ENCODE measurements at places on chromosomes 2 and 18.

DNA sequence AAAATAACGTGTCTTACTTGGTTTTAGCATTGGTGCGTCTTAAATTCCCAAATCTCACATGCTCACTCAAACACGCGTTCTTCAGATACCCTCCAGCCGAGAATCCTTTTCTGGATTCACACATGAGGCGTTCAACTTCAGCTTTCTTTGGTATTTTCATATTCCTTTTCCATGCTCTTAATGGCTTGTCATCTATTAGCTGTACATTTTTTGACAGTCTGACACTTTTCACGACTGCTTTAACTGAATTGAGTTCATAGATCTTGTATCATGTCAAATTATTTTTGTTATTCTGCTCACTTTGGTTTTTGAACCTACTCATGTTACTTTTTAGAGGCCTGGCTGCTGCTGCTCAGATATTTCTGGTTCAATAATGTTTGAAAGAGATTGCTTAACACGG, 59.0 kb downstream of the INPP5D start:
- no peak for DNase-seq

DNA sequence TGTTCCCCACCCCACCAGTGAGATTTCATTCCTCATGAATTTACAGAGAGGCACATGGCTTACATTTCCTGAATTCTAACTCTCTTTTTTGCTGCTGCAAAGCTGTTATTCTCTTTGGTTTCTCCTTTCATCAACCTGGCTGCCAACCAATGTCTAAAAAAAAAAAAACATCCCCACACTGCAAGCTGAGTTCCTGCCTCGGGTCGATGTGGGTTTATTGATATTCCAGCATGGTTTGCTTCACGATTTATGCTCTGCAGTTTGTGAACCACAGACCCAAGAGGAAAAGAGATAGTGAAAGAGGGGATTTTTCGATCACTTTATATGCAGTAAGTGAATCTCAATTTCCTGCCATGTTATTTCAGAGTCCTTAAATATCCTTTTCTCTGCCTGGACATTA, 363.6 kb downstream of the LPIN1 start:
- DNase-seq, result no peak

DNA sequence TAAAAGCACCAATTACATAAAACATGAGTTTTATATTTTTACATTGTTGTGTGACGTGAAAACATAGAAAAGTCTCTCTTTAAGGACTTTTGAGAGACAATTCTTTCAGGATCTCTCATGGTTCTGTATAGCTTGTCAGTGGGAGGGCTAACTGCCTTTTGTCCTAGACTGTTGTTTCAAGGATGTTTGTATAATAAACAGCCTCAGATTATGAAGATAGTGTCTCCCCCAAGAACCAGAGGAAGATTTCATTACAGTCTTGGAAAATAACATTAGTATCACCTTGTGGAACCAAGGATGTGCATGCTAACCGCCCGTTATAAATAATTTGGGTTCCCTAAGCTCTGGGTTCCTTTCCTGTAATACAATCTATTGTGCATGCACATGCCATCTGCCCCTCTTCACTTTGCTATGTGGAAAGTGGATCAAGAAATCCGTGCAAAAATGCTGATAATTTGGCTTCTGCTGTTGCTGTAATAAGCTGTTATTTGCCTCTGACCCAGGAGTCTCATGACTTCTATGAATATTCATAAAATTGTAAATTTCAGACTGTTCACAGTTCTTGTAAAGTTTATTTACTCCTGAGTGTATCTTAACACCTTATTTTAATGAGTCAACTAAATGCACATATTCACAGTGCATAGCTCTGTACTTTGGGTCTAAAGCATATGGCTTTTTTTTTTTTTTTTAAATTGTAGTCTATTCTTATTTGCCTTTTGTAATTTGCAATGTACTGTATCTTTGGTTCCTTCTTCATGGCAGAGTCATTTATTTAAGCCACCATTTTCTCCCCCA, 265.5 kb downstream of the PTH2R start:
- DNase-seq, result no peak

DNA sequence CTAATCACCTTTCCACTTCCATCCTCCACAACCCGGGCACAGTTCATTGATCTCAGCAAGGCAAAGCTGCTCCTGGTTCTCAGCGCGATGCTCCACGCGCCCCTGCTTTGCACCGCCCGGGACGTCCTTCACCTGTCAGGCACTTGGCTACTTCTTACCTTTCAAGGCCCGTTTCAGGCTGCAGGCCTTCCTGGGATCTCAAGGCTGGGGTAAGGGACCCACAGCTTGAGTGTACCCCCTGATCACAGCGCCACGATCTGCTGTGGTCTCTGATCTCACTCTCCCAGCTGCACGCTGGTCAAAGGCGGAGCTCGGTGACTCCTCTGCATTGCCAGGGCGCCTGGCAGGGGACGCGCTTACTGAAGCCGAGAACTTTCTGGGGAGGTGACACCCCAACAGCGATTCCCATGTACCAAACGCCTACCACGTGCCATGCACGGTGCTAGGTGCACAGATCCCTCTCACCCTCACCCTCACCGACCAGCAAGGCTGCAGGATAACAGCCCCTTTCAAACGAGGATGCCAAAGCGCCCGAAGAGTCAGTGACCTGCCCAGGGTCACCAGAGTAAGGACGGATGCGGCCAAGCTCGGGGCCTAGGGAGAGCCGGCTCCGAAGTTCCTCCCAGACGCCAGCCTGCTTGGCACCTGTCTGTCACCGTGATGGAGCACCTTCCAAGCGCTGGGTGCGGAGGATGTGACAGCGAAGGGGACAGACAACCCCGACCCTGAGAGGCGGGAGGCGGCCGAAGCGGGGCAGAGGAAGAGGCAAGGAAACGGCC, 818 bp downstream of the ITGB1BP1 start:
- DNase-seq, result peak; percentile 12

- DNase-seq, result no peak
Observed at GRCh38 chr2:240886678-240887609, 9.0 kb downstream of the MAB21L4 start.

GRCh38 chr2:10171006-10171800, 48.7 kb downstream of the RRM2 start:
- no peak for DNase-seq

- DNase-seq, result no peak
Observed at GRCh38 chr18:31015715-31016434, 26.7 kb downstream of the DSC3 start.

DNA sequence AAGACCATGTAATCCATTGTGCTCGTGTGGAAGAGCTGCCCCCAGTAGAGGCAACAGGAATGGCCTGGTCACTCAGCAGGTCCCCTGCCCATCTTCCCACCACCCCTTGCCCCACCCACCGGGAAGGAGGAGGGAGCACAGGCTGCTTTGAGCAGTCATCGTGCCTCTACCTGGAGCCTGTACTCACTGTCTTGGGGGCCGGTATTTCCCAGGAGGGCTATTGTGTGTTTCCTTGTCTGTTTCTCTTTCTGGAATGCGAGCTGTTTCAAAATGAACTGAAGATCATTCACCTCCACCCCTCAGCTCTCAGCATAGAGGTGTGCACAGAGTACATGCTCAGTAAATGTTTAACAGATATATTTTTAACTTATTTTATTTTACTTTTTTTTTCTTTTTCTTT, 7.7 kb upstream of the AMMECR1L start:
- no peak for DNase-seq

GRCh38 chr2:232957657-232958090, 55.4 kb downstream of the NGEF start:
- DNase-seq, result no peak

- no peak for DNase-seq
Observed at GRCh38 chr2:38427936-38428335, 50.9 kb upstream of the ATL2 start.

GRCh38 chr2:29068513-29068912, 5.8 kb downstream of the PCARE start:
- no peak for DNase-seq

DNA sequence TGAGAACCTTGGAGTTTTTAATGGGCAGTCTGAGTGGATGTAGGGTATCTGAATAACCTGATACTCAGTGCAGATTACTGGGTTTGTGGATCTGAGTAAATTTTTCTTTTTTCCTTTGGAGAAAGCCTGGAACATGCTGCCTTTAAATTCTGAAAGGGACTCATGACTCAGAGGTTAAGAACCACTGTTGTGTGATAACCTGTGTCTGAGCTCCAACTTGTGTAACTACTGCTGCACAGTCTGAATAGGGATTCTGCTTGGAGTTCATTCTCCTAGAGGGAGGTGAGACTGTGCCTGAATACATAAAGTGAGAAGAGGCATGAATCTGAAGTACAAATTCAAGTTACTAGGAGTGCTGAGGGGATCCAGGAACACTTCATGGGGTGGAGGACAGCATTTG, 36.2 kb downstream of the KDM3A start:
- DNase-seq, result no peak

- DNase-seq, result no peak
Observed at GRCh38 chr18:6096730-6097129, 201.4 kb upstream of the TMEM200C start.

DNA sequence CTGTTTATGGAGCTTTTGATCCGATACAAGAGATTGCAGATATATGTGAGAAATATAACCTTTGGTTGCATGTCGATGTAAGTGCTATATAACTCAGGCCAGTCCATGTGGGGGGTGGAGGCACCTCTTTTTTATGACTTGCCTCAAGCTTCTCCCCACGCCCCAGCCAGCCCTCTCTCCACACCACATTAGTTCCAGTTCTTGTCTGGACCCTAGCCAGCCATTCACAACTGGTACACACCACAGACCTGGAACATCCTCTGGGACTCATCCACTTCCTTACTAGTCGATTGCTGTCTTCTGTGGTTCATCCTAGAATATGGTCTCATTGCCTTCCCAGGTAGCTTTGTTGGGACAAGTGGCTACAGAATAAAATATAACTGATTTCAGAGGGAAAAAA, 31.0 kb downstream of the GAD1 start:
- no peak for DNase-seq

GRCh38 chr2:136448986-136449780, 316.2 kb upstream of the THSD7B start:
- no peak for DNase-seq

DNA sequence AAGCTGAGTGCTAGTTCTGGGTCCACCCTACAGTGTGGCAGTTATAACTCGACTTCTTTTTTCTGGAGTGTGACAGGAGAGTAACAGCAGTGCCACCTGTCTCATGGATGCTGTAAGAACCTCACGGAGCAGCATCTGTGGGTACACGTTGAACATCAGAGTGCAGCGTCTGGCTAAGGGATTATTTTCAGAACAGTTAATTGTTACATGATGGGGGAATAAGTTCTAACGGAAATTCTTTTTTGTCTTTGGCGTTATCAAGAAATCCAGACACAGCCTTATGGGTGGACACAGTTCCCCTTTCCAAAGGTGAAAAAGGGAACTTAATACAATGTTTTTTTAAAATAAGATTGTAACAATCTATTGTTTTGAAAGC, 28.3 kb upstream of the TOGARAM2 start:
- no peak for DNase-seq

GRCh38 chr2:9599430-9599829, 31.4 kb downstream of the YWHAQ start:
- DNase-seq, result no peak

GRCh38 chr2:69917852-69918251, 2.9 kb downstream of the MXD1 start:
- DNase-seq, result no peak

DNA sequence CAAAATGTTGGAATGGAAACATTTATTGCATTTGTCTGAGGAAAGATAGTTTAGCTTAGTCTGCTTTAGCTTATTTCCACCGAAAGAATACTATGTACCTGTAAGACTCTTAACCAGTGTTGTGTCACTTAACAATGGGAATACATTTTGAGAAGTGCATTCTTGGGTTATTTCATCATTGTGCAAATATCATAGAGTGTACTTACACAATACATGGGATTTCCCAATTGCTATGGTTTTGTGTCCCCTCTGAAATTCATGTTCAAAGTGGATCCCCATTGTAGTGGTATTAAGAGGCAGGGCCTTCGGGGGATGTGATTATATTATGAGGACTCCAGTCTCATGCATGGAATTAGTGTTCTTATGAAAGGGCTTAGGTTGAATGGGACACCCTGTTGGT, 249.4 kb upstream of the UBE2E3 start:
- no peak for DNase-seq

- no peak for DNase-seq
Observed at GRCh38 chr2:20106746-20107145, 55.3 kb upstream of the LAPTM4A start.

DNA sequence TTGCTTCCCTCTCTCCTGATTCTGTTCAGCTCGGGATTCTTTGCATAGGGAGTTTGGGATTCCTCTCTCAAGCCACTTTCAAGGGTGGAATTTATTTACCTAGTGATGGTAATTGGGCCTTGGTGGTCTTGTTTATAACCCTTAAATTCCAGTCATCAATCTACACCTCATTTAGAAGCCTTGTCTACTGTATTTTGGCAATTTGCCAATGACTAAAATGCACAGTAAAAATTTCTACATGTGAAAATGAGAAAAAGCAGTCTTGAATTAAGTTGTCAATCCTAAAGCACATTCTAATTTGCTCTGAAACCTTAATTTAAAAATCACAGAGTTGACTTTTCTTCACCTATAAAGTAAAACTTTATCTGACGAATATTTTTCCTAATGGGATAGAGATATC, 749.2 kb upstream of the CRIM1 start:
- DNase-seq, result no peak

DNA sequence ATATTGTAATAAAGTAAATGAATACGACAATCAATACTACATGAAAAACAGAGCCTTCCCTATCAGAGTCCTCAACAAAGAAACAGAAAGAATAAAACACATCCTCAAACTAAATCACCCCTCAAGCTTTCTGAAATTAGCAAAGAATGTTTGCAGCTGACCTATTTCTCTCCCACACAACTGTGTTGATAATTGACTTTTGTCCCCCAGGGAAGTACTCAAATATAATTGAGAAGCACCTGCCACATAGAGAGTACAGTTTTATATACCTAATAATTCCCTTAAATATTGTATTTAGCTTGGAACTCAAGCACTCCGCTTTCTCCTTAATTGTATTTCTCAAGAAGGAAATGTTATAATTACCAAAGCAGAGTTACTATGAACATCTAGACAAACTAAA, 12.6 kb downstream of the CACNB4 start:
- DNase-seq, result no peak

- DNase-seq, result no peak
Observed at GRCh38 chr18:8351161-8351560, 258.1 kb upstream of the RAB12 start.

DNA sequence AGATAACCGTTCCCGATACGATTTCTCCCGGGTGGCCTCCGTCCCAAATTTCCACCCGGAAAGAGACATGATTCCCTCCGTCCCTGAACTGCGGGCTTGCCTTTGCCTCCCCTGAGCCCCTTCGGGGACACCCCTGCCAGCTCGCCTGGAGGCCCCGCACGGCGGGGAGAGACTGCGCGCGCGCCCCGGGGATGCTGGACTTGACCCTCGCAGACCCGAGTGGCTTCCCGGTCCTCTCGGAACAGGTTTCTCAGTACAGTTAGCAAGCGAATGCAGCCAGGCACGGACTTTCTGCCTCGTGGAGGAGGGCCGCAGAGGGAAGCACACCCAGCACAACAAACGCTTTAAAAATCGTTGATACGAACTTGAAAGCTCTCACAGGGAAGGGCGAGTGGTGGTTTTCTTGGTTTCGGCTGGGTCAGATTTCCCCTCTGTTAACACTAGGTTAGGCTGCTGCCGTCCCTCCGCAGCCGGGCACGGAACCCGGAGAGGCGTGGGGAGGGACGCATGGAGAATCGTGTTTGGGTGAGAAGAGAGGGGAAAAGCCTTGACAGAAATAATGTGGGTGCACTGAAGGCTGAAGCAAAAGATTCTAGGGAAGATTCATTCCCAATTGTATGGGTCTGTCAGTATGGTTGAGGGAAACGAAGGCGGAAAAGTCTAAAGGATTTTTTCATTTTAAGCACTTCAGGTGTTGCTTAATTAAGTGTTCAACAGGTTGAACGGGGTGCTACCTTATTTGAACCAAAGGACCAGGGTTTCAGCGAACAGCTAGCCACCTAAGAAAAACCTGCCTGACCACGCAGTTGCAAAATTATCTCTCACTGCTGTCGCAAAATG, 916 bp downstream of the TNFRSF11A start:
- DNase-seq, result no peak
